Activated CD4-positive, alpha-beta T cell treated with anti-CD3 and anti-CD28 coated beads, Interleukin-2, amount 50 U/mL, for 24 hours (primary cell): ENCODE measurements at places on chromosomes 2 and 18.

DNA sequence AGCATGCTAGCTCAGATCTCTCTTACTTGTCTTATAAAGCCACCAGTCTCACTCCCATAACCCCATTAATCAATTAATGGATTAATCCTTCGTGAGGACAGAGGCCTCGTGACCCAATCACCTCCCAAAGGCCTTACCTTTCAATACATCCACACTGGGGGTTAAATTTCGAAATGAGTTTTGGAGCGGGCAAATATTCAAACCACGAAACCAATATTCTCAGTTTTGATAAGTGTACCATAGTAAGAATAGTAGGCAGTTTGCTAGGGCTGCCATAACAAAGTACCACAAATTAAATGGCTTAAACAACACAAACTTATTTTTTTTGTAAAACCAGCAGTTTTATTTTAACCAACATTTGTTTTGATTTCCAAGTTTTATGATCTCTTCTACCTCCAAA, 15.2 kb downstream of the HIBCH start:
- DNase-seq, result no peak

DNA sequence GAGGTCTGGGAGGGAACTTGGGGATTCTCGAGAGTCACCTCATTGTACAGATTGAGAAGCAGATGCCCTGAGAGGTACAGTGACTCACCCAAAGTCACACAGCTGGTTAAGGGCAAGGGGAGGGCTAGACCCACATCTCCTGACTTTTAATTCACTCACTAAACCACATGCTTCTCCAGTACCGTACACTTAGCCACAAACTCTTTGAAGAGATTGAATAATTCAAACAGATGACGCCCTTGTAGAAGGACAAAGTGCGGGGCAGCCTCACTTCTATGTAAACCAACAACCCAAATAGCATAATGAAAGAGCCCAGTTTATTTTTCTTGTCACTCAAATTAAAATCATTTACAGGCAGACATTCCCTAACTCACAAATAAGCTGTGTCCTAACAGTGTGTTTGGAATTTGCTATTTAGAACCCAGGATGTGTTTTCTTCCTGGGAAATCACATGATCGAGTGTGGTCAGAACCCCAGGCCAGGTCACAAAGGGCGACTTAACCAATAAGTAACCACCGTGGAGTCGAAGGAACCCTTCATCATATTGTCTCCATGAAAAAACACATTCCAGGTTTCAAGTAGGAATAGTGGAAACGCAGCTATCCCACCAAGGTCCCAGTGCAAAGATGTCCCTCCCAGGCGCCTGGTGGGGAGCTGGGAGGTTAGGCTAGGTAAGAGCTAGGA, 35.8 kb upstream of the PTPN4 start:
- DNase-seq, result no peak

DNA sequence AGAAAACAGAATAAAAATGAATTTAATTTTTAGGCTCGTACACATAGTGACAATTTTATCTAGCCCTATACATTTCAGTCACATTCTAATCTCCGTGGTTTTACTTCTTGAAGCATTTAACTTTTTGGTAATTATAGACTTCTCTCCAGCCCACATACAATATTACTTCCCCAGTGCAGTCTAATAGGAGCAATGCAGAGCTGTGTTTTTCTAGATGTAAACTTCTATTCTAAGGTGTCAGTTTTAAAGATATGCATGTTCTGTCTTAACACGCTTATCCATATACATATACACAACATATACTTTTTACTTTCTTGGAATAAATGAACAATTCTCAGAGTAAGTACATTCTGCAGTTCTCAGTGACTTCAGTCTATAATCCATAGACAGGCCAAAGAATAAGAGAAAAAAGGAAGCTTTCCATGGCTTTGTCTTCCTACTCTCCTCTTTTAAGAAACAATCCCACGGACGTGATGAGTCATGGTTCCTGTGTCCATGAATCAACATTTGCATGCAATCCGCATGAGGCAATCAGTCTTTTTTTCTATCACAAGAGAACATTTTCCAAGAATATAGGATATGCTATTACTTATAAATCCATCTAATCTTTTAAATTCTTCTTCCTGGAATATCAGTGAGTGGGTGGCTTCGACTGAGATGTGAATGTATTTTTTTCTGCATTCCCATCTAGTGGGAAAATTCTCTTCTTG, 42.8 kb downstream of the CCDC102B start:
- DNase-seq, result no peak

DNA sequence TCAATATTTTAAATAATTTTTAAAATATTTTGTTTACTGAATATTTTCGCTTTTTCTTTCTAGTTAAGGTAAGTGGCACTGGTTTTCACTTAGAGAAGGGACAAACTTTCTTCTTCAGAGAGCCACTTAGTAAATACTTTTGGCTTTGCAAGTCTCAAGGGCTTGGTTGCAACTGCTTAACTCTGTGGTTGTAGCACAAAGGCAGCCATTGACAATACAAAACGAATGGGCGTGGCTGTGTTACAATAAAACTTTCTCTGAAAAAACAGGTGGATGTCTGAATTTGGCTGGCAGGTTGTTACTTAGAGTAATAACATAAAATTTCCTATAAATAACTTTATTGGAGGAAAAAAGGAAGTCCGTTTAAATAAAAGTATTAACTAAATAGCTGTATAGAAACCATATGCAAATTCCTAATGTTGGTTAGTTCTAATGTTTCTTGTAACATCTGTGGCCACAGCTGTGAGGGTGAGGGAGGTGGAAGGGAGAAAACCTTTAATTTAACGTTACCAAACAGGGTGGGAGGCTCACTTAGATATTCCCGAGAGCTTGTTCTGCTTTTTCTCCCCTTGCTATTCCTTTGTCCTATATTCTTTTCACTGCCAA, 62.4 kb upstream of the TNP1 start:
- no peak for DNase-seq

- no peak for DNase-seq
These were observed 1.1 kb downstream of the TRABD2A start for GRCh38 chr2:84879584-84880394.

- DNase-seq, result no peak
These were observed 219.8 kb upstream of the SPHKAP start for GRCh38 chr2:228401065-228401912.

GRCh38 chr2:10688921-10689807, 611 bp downstream of the NOL10 start:
- DNase-seq, result no peak

GRCh38 chr2:135255208-135255607, 203.1 kb downstream of the RAB3GAP1 start:
- DNase-seq, result no peak

- DNase-seq, result no peak
These were observed 10.0 kb upstream of the ZNF396 start for GRCh38 chr18:35387152-35387571.

DNA sequence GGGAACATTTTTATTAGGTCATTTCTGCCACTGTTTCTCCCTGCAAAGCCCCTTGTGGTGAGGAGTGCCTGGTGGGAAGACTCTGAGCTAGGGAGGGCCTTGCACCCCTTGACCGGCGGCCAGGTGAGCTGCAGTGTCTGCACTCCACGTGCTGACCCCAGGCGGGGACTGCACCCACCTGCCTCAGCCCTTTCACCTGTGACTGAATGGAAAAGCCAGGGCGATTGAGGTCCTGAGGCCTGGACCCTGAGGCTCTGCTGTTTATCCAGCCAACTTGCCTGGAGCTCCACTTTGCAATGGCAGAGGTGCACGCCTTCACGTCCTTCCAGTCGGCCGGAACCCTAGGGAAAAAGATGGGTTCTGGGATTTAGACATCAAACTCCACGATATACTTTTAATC, 53.1 kb downstream of the TMEM18 start:
- DNase-seq, result no peak

DNA sequence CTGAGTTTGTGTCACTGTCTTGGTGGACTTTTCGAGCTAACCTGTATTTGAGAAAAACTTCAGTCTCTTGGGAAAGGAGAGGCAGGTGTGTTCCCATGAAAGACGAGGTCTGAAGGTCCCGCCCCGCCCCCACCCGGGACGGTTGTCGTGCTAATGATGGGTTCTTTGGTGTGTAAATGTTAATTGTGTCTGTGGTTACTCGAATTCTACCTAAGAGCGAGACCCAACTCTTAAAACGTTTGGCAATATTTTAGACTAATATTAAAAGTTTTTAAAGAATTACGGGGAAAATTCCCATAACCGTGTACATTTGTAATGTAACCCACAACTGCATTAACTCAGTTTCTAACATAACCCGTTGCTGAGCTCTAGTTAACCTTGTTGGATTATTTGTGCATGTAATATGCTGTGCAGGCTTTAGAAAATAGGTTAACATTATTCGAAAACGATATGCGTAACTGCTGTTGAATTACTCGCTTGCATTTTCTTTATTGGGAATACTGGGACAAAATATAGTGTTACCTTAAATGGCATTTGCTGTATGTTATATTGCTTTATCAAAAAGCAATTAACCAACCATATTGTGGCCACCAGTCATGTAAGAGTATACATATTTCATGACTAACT, 833 bp downstream of the EPB41L5 start:
- no peak for DNase-seq

- DNase-seq, result no peak
These were observed 48.8 kb downstream of the STK39 start for GRCh38 chr2:168198476-168199207.

DNA sequence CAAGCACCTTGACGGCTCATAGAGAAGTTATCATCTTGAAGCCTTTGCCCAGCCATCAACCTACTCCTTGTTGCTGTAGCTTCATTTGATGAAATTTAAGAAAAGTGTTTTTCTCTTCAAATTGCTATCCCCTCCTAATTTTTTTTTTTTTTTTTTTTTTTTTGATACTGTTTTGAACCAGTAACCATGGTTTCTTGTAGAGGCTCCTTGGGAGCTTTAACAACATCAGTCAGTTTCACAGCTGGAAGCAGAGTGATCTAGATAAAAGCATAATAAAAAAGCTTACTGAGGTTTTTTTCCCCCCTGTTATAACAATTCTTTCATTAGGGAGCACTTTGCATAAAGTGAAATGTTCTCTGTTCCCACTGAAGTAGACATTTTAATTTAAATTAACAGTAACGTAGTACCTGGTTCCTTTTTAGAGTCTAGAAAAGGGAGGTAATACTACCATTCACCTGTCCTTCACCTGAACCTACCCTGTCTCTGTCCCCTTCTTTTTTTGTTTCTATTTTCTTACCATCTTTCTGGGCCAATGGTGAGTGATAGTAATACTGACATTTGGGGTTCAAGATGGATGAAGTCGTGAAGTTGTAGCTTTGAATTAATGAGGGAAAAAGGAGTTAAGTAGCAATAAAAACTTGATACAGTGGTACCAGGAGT, 101.5 kb downstream of the NCOA1 start:
- no peak for DNase-seq

GRCh38 chr18:49756671-49757362, 56.5 kb downstream of the ACAA2 start:
- DNase-seq, result no peak

DNA sequence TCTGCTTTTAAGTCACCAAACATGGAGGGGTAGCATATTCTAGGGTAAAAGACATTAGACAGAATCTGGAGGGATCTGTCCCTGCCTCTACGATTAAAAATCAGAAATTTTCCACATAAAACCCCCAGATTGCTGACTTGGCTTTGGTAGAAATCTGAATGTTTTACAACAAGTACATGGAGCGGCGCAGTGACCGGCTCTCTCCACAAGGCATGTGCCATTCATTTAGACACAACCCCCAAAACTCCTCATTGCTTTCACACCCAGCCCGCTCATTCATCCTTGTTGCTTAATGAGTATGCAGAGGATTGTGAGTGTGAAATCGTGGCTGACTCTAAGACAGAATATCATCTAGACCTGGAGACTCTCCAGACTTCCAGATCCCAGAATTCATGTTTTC, 140.6 kb downstream of the CNTNAP5 start:
- no peak for DNase-seq

- no peak for DNase-seq
These were observed 214.6 kb downstream of the SETBP1 start for GRCh38 chr18:44895176-44895798.
